ENCODE measurements at places on chromosomes 11 and 22.

DNA sequence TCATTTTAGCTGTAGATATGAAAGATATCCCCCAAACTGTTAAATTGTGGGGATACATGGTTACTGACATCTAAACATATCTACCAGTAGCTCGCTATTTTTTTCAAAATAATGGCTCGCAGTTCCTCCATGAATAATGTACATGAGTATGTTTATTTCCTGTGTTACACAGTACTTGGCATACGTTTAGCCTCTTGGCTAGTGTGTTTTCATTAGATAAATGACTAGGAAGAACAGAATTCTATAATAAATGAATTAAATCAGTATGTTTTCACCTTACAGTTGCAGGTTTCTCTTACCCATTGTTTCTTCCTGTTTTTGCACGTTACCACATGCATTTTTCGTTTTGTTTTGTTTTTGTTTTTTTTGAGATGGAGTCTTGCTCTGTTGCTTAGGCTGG lies 21.8 kb downstream of the RNF169 start:
- no peak for DNase-seq

DNA sequence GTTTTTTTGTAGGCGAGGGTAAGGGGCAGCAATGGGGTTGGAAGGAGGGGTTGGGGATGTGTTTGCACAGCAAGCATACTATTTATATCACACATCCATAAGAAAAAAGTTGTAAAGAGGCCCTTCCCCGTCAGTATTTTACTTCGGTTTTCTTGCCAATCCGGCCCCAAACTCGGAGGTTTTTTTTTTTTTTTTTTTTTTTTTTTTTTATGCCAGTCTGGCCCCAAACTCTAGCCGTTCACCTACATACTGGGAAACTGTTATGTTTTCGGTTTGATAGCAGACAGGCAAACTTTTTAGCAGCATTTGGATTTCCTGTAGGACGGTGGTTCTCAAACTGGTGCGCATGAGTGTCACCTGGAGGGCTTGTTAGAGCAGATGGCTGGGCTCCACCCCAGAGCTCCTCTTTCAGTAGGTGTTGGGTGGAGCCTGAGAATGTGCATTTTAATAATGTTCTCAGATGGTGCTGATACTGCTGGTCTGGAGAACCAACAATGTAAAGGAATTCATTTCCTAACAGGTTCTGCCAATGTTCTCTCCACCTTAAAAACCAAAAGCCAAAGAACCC lies 76.5 kb upstream of the ZBED5 start:
- no peak for DNase-seq

GRCh38 chr11:91158891-91159537 lies 936.2 kb upstream of the CHORDC1 start:
- no peak for DNase-seq

GRCh38 chr11:103928040-103928801 lies 108.2 kb upstream of the DDI1 start:
- DNase-seq, result no peak

DNA sequence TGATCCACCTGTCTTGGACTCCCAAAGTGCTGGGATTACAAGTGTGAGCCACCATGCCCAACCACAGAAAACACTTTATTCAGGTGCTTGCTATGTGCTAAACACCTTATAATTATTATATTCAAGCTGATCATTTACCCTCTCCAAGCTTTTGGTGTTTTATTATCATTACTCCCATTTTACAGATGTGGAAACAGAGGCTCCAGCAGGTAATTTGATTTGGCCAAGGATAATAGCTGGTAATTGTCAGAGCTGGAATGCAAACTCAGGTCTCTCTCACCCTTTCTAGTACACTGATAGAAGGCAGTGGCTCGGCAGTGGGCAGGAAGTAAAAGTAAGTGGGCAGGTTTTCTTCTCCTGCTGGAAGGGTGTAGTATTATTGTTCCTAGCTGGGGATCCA lies 3.8 kb upstream of the TPST2 start:
- no peak for DNase-seq

Data from RPMI7951 (cell line).